ENCODE measurements at places on chromosomes 13 and 19. TPM values are rescaled to one million over a fixed set of nuclear protein-coding genes. Genes with fewer than 3 reads are reported as not detected.

ARRDC5 gene
- 18.1 TPM for total RNA-seq

GRCh38 chr19:12139269-12139668 lies 881 bp downstream of the ZNF20 start:
- H3K4me1 ChIP-seq: peaks cover 10% of the 10 kb centered on the region
- peaks cover 19% of the 10 kb centered on the region for H3K36me3 ChIP-seq
- H3K4me3 ChIP-seq: peak overlapping the region; percentile 70
- no peak for DNase-seq

OR7C1 gene
- total RNA-seq: not detected

- no peaks in the 10 kb centered on the region for H3K27me3 ChIP-seq
- H3K4me3 ChIP-seq: no peak overlapping the region
- H3K36me3 ChIP-seq: no peaks in the 10 kb centered on the region
- DNase-seq: no peak
- peak overlapping the region; percentile 5 for H3K27ac ChIP-seq
- H3K4me1 ChIP-seq: peaks cover 9% of the 10 kb centered on the region
Observed at GRCh38 chr13:108225440-108225839, 7.2 kb downstream of the ABHD13 start.

- no peaks in the 10 kb centered on the region for H3K36me3 ChIP-seq
- no peak for DNase-seq
- H3K27me3 ChIP-seq: peaks cover 39% of the 10 kb centered on the region
- no peak overlapping the region for H3K27ac ChIP-seq
Observed at GRCh38 chr19:45489216-45489855, 7.5 kb downstream of the RTN2 start.

- no peaks in the 10 kb centered on the region for H3K4me1 ChIP-seq
- peaks cover 42% of the 10 kb centered on the region for H3K36me3 ChIP-seq
- DNase-seq: no peak
- no peaks in the 10 kb centered on the region for H3K27me3 ChIP-seq
- no peak overlapping the region for H3K27ac ChIP-seq
Observed at GRCh38 chr19:45278087-45278486, 27.0 kb downstream of the MARK4 start.

ACER1 gene
- total RNA-seq: 0.50 TPM

DNA sequence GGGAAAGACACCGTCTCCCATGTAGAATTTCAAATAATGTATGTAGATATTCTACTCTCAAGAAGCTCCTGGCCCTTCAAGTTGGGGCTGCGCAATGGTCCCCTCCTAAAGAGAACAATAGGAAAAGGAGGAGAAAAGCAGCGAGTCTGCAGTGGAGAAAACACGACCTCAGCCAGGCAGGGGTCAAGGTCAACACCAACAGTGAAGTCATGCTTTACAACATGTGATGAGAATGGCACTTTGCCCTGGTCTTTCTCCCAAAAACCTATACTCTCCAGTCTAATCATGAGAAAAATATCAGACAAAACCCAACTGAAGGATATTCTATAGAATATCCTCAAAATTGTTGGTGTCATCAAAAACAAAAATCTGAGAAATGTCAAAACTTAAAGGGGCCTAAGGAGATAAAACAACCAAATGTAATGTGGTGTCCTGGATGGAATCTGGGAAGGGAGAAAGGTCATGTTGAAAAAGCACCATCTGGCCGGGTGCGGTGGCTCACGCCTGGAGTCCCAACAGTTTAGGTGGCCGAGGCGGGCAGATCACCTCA lies 101.0 kb downstream of the SPACA7 start:
- no peaks in the 10 kb centered on the region for H3K36me3 ChIP-seq
- no peaks in the 10 kb centered on the region for H3K4me1 ChIP-seq
- no peak overlapping the region for H3K4me3 ChIP-seq
- H3K27ac ChIP-seq: no peak overlapping the region

DNA sequence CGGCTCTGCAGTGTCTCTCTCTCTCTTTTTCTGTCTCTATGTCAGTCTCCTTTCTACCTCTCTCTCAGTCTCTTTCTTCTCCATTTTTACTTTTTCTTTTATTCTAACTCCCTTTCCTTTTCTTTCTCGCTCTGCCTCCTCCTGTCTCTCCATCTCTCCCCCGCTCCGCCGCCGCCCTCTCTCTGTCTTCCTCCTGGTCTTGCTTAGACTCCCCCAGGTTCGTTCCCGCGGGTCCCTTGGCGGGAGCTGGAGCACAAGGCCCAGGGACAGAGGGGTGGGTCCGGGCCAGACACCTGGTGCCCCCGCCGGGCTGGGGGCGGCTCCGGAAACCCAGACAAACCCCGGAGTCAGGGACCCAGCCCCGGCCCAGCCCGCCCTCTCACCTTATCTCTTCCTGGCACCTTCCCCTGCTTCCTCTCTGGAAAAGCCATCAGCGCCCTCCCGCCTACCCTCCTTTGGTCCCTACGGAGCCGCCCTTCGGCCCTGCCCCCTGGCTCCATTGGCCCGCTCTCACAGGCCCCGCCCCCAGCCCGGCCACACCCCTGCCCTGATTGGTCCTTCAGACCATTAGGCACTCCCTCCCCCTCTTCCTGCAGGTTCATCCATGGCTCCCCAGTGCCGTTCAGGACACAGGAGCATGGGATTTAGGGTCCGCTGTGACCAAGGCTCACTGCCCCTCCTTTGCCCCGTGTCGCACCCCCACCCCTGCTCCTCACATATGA lies 15.4 kb upstream of the NOP53 start:
- H3K36me3 ChIP-seq: no peaks in the 10 kb centered on the region
- peaks cover 16% of the 10 kb centered on the region for H3K4me1 ChIP-seq
- no peak overlapping the region for H3K27ac ChIP-seq
- H3K4me3 ChIP-seq: no peak overlapping the region

TNFAIP8L1 gene
- 21.0 TPM for total RNA-seq

ZNF8 gene
- total RNA-seq: 8.6 TPM

DNA sequence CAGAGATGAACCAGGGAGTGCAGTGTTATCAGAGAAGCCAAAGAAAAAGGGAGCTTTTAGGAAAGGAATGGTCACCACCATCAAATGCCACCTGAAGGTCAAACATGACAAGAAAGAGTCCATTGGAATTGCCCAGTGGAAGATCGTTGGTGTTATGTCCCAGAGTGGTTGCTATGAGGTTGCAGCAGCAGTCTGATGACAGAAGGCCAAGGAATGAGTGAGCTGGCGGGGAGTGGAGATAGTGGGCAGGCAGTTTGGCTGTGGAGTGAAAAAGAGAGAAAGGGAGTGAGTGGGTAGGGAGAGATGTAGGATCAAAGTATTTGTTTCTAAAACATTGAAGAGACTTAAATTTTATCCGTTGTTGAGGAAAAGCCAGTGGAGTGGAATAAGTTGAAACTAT lies 117.4 kb upstream of the WASF3 start:
- no peaks in the 10 kb centered on the region for H3K27me3 ChIP-seq
- no peaks in the 10 kb centered on the region for H3K4me1 ChIP-seq
- no peak for DNase-seq
- H3K36me3 ChIP-seq: no peaks in the 10 kb centered on the region
- H3K27ac ChIP-seq: no peak overlapping the region

GIPC3 gene
- total RNA-seq: 2.7 TPM

DNA sequence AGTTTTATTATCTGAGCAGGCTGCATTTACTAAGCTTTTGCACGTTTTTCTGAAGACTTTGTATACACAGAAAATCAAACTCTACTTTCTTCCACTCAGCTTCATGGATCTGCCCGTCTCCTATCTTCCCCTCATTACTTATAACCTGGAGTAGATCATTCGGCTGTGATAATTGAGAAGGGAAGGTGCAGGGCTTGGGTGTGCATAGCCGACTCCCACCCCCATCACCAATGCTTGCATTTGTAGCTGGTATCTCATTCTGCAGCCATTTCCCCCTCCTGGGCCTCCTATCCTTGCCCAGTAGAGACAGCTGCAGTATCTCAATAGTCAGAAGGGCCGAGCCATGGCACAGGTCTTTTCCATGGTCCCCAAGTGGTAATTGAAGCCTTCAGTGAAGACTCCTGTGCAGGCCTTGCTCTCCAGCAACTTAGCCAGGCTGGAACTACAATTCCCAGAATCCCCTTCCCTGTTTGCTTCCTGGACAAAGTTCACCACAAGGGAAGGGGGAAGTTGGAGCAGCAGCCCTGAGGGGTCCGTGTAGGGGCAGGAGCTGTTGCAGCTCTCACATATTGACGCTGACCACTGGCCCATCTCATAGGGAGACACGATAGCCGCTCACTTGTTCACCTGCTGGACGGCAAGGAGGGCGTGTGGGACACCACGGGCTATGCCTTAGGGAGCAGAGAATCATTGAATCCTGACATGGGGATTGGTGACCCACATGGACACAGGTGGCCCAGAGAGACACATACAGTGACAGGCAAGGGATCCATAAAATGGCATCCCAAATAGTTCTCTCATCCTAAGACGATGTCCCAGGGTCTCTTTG lies 2.1 kb upstream of the SIGLEC8 start:
- H3K4me3 ChIP-seq: no peak overlapping the region
- DNase-seq: no peak
- H3K27ac ChIP-seq: no peak overlapping the region
- H3K27me3 ChIP-seq: peaks cover 64% of the 10 kb centered on the region
- H3K4me1 ChIP-seq: peaks cover 7% of the 10 kb centered on the region
- H3K36me3 ChIP-seq: no peaks in the 10 kb centered on the region

ZNF675 gene
- total RNA-seq: 24.0 TPM

DNA sequence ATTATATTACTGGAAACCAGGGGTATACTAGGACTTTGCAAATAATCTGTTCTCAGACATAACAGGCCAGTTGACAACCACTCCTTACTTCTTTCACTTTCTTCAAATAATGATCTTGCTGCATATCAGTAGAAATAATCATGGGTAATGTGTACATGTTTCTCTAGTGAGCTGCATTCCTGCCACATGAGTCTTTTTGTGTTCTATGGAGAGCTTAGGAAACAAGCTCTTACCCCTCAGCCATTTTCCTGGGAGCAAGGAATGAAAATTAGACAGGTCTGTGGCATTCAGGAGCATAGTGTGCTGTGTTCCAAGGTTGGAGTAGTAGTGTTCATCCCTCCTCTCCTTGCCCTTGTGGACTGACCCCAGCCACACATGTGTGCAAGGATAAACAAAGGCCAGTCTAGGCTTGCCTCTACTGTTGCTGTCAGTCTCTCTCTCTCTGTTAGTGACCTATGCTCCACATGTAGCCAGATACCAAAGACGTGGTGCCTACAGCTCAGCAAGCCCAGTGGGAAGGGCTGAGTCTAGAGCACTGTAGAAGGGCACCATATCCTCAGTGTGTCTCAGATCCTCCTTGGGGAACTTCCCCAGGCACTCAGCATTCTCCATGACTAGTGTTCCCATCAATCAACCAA lies 11.5 kb upstream of the OXGR1 start:
- H3K27me3 ChIP-seq: no peaks in the 10 kb centered on the region
- no peaks in the 10 kb centered on the region for H3K36me3 ChIP-seq
- no peaks in the 10 kb centered on the region for H3K4me1 ChIP-seq
- no peak for DNase-seq

DNA sequence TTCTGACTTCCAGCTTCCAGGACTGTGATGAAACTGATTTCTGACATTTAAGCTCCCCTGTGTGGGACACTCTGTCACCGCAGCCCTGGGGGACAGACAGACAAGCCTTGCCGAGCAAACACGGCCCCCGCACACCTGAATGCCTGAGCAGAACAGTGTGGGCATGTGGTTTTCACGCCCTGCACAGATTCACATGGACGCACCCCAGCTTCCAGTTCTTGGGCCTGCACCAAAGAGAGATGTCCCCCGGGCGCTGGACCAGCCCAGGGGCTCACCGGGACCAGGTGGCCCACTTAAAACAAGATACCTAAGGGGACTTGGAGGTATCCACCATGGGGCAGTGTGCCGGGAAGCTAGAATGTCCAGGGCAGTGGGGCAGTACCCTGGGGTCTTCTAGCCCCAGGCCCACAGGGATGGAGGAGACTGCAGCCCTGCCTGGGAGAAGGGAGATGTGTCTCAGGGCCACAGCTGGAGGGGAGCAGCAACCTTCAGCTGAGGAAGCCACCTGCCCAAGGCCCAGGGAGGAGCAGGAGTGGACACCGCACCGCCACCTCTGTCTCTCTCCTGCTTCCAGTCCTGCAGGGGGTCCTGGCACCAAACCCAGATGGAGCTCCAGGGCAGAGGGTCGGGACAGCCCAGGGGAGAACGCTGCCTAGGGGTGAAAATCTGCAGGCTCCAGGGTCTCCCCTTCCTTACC lies 50.5 kb downstream of the SOX1 start:
- DNase-seq: no peak
- H3K36me3 ChIP-seq: no peaks in the 10 kb centered on the region
- peaks cover 40% of the 10 kb centered on the region for H3K27me3 ChIP-seq
- no peaks in the 10 kb centered on the region for H3K4me1 ChIP-seq
- H3K27ac ChIP-seq: no peak overlapping the region
- H3K4me3 ChIP-seq: no peak overlapping the region

DNA sequence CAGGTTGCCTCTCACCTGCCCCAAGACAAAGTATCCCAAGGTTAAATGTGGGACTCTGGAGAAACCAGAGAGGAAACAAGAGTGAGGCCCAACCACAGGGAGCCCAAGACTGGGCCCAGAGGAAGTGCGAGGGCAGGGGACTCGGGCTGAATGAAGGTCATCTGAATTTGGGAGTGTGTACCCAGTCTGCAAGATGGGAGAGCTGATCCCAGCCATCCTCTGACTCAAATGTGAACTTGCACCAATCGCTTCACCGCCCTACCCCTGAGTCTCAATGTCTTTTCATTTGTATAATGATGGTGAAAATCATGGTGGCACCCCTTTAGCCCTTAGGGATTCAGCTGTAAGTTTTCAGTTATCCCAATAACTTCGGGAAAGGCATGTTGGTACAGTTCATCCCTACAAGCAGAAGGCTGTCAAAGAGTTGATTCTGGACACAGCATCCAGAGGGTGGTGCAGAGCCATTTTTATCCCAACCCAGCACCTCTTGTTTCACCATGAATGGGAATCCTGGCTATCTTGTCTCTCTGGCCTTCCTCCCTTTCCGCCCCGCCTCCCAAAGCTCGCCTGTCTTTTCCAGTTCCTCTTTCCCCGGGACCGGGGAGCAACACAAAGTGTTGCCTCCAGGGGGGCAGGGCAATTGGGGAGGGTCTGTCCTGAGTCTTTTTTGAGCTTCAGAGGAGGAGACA lies 123.4 kb downstream of the NUFIP1 start:
- H3K27ac ChIP-seq: no peak overlapping the region
- H3K4me3 ChIP-seq: no peak overlapping the region
- H3K4me1 ChIP-seq: no peaks in the 10 kb centered on the region
- H3K36me3 ChIP-seq: no peaks in the 10 kb centered on the region
- H3K27me3 ChIP-seq: peaks cover 7% of the 10 kb centered on the region

DNA sequence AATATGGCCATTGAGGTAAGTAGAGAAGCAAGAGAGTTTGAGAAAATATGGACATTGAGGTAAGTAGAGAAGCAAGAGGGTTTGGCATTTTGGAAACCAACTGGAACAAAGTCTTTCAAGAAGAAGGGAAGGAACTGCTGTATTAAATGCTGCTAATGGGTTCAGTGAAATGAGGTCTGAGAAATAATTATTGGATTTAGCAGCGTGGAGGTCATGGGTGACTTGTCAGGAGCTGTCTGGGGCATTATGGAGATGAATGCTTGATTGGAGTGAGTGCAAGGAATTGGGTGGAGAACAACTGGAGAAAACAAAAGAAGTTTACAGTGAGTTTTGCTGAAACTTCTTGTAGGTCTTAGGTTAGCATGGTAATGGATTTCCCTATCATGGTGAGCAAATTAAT lies 232.3 kb downstream of the ATP8A2 start:
- no peaks in the 10 kb centered on the region for H3K4me1 ChIP-seq
- H3K4me3 ChIP-seq: no peak overlapping the region
- DNase-seq: no peak
- H3K27ac ChIP-seq: no peak overlapping the region
